Brain pericyte (primary cell): ENCODE measurements at places on chromosomes 16 and 17.

- DNase-seq, result no peak
Observed at GRCh38 chr16:30934827-30935557, 11.6 kb downstream of the FBXL19 start.

- no peak for DNase-seq
Observed at GRCh38 chr17:5033352-5034015, 1.7 kb downstream of the SLC52A1 start.

GRCh38 chr17:21474815-21475214 is 98.7 kb downstream of the KCNJ12 start:
- DNase-seq, result no peak

GRCh38 chr16:56190048-56190676 is 1.1 kb upstream of the GNAO1 start:
- DNase-seq, result no peak

DNA sequence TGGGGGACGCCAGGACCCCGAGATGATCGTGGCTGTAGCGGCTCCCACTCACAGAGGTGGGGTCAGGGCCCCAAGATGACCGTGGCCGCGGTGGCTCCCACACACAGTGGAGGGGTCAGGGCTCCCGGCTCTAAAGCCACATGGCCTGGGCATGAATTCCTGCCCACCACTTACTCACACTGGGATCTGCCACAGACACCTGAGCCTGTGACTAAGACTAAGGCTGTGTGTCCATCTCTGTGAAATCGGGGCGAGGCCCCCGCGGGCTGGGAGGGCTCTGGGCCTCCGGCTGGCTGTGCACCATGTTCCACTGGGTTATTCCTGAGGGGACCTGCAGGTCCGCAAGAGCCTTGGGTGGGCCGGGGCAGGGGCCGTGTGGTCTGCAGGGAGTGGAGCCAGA is 18.5 kb downstream of the ZFPM1 start:
- no peak for DNase-seq

GRCh38 chr17:74738051-74738996 is 1.3 kb downstream of the RAB37 start:
- no peak for DNase-seq

DNA sequence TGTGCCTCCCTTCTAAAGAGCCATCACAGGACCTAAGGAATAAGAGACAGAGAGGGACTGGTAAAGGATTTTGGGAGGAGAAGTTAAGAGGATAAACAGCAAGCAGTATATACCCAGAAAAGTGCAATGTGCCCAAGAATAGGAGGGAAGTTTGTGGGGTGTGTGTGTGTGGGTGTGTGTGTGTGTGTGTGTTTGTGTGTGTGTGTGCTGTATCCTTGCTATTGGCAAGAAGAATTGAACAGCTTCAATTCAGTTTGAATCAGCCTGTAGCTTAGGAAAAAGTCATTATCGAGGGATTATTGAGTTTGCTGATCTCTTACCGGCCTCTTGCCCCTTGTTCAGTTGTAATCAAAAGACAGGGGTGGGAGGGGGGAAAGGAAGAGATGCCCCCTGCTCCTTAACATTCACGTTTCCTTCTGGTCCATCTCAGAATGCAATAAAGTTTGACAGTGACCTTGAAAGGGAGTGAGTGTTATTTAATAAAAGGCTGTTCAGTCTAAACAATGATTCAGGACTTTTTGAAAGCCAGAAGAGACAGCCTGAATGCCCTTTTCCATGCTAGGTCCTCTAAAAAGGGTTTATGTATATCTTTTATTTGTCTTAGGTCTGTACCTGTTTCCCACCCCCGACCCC is 23.9 kb upstream of the MAPT start:
- DNase-seq, result no peak
